ENCODE measurements at places on chromosomes 16 and 17.
A peak's percentile ranks its signal among the peaks of the same experiment; 100 is the strongest.

GRCh38 chr16:85673529-85674417 is 15.0 kb downstream of the GINS2 start:
- ATAC-seq = peak; percentile 34

- peak; percentile 12 for ATAC-seq
Observed at GRCh38 chr17:16516594-16517051, 24.6 kb upstream of the LRRC75A start.

DNA sequence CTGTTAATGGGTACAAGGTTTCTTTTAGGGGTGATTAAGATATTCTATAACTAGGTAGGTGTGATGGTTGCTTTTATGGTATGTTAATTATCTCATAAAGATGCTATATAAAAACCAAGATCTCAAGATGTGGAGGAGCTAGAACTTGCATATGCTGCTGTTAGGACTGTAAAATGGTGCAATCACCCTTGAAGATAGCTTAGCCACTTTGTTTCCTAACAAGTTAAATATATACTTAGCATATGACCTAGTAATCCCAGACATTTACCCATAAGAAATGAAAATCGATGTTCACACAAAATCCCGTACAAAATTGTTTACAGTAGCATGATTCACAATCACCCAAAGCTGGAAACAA is 25.1 kb downstream of the GGA2 start:
- ATAC-seq = no peak

GRCh38 chr17:75454193-75454592 is 2.2 kb upstream of the TMEM94 start:
- no peak for ATAC-seq

GRCh38 chr16:30609002-30609925 is 925 bp downstream of the ZNF689 start:
- ATAC-seq = peak; percentile 70

- no peak for ATAC-seq
Observed at GRCh38 chr17:55117164-55117563, 147.6 kb upstream of the HLF start.

DNA sequence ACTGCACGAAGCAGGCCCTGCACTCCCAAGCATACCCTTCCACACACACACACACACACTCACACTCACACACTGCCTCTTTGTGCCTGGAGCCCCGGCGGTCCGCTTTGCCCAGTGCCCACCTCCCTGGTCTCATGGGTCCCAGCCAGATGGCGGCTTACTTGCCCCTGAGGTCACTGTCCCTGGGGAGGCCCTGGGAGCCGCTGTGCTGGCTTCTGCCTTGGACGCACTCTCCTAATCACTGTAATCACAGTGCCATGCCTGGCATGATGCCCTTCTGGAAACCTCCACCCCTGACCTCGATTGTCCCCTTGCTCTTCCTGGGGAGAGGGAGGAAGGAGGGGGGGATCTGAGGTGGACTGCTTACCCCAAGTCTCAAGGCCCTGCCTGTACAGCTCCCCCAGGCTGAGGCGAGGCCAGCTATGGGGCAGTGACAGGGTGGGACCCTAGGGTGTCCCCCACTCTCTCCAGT is 36.0 kb downstream of the ARHGAP23 start:
- peak; percentile 18 for ATAC-seq
